DND-41 (cell line): ENCODE measurements at places on chromosomes 1 and 21.

GRCh38 chr1:32208891-32209328 lies at the start of gene DCDC2B:
DCDC2B (plus strand) TSS chr1:32209089; CDS start chr1:32209094, 5 bp downstream.
- DNase-seq, result peak; percentile 44

DNA sequence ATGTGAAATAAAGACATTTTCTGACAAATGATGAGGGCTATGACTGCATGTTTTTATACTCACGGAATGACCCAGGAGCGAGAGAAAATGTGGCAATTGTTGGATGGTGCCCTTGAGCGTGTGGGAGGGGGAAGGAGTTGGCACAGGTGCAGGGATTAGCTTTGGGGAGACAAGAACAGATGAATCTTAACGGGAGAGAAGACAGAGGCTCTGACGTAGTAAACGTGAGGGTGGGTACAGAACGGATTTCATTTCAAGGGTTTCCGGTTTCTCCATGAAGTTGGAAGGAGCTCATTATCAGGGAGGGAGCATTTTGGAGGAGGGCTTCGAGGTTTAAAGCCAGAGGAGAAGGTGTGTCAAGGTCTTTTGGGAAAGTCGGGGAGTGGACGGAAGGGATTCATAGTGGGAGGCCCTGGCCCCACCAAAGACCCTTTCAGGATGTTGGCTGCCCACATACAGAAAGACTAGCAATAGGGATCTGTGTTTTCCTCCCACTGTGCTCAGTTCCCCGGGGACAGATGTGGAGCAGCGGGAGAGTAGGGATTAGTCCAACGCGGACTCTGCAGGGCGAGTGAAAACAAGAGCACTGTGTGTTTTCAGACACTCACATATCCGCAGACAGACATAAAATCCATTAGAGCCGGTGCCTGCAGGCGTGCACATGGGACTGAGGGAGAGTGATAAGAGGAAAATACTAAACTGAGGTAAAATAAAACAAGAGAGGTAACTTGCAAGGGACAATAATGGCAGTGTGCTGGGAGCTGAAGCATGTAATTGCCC lies 584.1 kb downstream of the AJAP1 start:
- no peak for DNase-seq

GRCh38 chr1:61279570-61279969 lies 197.2 kb downstream of the NFIA start:
- DNase-seq, result no peak

DNA sequence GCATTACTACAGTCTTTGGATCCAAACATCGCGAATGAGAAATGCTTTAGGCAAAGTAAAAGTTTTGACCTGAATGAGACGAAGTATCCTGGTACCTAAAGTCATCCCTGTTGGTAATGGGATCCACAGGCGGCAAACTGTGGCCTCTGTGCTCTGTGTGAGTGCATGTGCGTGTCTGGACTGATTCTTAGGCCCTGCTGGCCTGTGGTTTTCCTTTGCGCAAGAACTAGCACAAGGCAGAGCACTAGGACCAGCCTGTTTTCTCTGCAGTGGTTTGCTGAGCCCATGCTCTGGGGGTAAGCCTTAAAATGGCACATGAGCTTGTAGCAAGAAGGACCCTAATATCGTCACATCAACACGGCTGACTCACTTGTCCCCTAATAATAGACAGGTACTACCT lies 251.2 kb downstream of the DSCAM start:
- no peak for DNase-seq

DNA sequence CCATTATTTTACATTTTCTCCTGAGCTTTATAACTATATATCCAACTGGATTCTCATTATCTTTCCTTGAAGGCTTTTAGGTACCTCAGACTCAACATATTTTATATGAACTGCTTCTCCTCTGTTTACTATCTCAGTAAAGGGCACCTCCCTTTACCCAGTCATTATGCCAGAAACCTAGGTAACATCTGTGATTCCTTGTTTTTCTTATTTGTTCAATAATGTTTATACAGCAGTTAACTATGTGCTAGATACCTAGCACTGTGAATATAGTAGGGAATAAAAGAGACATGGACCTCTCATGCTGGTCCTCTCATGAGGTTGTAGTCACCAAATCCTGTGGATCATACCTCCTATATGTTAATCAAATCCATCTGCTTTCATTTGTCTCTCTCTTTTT lies 25.6 kb downstream of the PPP1R12B start:
- no peak for DNase-seq

GRCh38 chr1:29105822-29106221 lies 17.9 kb downstream of the TMEM200B start:
- no peak for DNase-seq

DNA sequence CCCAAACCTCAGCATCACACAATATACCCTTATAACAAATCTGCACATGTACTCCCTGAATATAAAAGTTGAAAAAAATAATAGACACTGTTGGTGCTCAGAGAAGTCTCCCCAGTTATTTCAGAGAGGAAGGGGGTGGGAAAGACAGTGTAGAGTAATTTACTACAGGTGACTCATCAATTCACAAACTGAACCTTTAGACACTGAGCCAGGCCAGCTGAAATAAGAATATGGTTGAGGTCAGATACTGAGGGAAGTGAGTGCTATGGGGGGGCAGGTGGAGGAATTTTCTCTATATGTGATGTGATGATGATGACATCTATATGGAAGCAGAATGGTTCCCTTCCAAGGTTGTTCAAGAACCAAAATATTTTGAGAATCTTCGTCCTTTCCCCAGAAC lies 50.1 kb downstream of the MRPL39 start:
- no peak for DNase-seq

GRCh38 chr1:37250371-37250770 lies 216.1 kb upstream of the GRIK3 start:
- DNase-seq, result no peak

DNA sequence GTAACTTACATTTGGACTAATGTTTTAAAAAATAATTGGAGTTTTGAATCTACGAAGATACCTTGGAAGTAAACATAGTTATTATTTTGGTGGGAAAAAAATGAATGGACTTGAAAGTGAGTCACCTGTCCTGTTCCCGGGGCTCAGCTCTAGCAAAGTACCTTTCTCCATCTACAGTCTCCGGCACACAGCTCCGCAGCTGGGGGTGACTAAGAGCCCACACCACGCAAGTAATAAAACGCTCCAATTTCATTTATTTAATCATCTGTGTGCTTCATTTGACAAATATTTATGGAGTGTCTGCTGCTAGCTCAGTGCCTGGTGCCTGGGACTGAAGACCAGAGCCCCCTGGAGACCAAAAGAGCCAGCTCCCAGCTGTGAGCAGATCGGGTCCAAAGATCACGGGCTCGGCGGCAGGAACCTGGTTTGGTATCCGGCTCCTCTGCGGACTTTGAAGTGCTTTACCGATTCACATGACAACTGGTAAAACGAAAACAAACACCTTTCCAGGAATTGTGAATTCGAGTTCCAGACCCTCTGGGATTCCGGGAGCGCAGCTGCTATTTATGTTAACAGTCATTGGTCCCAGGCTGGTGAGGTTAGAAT lies 1.7 kb upstream of the RIPK4 start:
- peak; percentile 88 for DNase-seq

DNA sequence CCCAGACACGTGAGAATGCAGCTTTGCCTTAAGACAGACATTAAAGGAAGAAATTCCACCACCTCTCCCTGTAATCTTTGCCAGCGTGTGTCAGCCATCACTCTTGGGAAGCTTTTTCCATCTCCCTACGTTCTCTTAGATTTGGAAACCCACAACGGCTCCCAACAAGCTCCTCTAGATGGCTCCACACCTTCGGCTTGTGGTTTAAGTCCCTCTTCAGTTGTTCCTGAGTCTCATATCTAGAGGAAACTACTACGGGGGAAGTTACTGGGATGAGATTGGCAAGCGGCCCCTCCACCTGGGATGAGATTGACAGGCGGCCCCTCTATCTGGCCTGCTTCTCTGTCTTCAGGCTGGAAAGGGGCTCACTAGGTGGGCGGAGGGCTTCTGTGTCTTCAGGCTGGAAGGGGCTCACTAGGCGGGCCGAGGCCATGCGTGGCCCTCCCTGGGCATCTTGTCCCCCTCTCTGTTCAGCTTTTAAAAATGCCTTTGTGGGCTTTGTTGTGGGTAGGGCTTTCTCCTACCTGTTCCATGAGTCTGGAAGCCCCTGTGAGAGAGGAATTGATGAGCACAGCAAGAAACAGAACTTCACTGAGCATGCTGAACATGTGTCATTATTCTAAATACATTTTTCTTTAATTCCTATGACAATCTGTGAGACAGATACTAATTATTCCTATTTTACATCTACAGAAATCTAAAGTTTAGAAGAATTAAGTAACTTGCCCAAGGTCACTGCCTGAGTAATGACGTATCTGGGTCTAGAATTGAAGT lies 670.5 kb downstream of the KIF26B start:
- DNase-seq, result no peak

- DNase-seq, result peak; percentile 44
Observed at GRCh38 chr21:43269440-43269839, 100.6 kb downstream of the CRYAA start.

GRCh38 chr1:41416081-41416480 lies 54.8 kb downstream of the FOXO6 start:
- DNase-seq, result no peak

- DNase-seq, result no peak
Observed at GRCh38 chr1:84168783-84169182, 24.7 kb downstream of the PRKACB start.
